T1000 (cell line): ENCODE measurements at places on chromosomes 2 and 18.

DNA sequence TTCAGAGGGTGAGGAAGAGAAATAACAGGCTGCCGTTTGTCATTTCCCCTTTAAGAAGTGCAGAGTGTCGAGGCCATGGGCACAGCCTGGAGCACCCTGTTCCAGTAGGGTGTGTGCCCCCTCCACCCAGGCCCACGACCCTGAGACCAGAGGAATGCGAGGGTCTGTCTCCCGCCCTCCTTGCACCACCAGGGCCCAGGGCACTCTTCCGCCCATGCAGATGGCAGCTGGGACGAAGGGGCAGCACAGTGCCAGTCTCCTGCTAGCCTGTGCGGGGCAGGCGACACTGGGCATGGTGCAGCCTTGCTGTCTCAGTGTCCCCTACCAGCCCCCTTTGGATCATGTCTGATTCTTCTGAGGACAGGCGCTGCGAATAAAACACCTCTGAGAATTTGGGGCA lies 15.8 kb upstream of the PDIA6 start:
- DNase-seq, result no peak

DNA sequence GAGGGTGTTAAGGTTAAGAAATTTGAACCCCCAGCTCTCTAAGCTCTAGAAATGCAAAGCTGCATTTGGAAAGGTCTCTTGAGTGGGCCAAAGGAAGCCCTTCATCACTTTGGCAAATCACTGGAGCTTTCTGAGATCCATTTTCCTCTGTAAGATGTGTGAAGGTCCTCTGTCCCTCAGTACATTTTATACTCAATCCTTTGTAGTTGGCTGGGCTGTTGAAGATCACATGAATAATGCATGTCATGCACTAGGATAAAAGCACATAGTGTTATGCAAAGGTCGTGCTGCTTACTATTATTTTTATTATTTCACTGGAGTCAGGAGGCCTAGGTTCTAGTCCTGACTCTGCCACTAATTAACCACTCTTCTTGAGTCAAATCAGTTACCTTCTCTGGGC lies 124.9 kb downstream of the FSHR start:
- no peak for DNase-seq

DNA sequence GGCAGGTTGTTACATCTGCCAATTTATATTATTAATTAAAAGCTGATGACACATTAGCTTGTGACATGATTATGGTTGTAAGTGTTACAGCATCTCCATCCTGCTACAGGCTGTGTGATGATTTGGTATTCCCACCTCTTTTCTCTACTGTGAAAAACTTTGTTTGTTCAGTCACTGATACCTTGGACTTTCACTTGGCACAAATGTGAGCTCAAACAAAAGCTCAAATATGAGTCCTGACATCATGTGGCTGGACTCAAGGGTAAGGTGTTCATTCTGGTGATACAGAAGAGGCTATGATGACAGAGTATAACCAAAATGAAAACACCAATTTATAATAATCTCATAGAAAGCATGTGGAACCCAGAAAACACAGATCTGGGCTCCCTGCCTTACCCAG lies 11.4 kb upstream of the IL36A start:
- no peak for DNase-seq

GRCh38 chr2:97761192-97761591 lies 47.8 kb downstream of the ZAP70 start:
- DNase-seq, result no peak

GRCh38 chr2:59177748-59178147 lies 936.6 kb upstream of the FANCL start:
- DNase-seq, result no peak

DNA sequence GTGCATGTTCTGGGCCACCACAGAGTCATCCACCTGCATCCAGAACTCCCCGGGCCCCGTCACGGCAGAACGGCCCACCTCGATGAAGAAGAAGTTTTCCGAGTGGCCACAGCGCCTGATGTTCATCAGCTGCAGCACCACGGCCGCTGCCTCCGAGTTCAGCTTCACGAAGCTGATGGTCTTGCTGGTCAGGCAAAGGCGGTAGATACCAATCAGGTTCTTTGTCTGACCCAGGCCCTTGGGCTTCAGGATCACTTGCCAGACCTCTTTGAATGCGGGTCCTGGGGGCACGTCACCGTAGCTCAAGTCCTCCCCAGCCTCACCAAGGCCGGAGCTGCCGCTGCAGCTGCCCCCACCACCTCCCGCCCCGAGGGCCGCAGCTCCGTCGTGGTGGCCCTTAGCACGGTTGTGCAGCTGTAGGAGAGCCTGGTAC lies 1.6 kb downstream of the IRS1 start:
- DNase-seq, result peak; percentile 52

GRCh38 chr18:57648414-57648813 lies 26.8 kb upstream of the NARS1 start:
- no peak for DNase-seq

DNA sequence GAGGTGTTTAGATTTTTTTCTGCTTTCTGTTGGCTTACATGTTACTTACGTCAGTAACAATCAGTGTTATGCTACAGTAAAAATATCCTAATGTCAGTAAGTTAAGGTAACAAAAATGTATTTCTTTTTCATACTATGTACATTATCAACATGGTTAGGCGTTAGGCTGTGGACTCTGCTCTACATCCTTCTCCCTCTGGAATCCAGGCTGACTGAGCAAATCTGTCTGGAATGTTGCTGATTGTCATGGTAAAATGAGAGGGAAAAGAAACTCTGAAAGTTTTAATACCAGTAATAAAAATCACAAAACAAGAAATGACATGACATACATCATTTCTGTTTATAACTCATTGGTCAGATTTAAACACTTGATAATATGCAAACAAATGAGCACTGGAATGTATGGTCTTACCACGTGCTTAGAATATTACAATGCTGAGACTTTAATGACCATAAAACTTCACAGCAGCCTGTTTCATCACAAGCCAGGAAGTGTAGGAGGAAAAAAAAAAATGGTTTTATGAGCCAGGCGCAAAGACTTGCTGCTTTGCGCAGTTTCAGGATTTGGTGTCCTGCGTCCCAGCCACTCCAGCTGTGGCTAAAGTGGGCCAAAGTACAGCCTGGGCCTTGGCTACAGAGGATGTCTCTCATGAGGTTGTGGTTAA lies 252.4 kb downstream of the FSIP2 start:
- DNase-seq, result no peak

DNA sequence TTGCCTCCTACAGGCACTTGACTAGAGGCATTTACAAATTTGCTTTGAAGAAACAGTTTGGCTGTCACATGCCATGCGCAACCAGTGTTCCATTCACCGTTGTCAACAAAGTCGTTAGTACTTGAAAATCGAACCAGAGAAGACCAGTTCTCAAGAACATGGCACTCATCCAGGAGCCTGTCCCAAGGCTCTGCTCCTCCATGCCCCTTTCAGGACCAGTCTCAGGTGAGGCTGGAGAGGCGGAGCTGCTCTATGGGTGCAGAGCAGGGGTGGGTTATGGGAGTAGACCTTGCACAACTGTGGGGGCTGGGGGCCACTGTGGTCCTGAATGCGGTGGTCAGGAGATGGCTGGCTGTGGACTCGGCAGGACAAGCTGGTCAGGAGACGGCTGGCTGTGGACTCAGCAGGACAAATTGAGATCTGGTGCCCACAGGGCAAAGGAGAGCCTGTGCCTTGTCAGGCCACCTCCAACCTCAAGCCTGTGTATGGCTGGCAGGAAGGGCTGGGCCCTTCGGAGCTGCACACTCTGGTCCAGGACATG lies 12.3 kb upstream of the ATP9B start:
- DNase-seq, result no peak

- no peak for DNase-seq
Observed at GRCh38 chr2:212998626-212999359, 152.6 kb downstream of the IKZF2 start.

DNA sequence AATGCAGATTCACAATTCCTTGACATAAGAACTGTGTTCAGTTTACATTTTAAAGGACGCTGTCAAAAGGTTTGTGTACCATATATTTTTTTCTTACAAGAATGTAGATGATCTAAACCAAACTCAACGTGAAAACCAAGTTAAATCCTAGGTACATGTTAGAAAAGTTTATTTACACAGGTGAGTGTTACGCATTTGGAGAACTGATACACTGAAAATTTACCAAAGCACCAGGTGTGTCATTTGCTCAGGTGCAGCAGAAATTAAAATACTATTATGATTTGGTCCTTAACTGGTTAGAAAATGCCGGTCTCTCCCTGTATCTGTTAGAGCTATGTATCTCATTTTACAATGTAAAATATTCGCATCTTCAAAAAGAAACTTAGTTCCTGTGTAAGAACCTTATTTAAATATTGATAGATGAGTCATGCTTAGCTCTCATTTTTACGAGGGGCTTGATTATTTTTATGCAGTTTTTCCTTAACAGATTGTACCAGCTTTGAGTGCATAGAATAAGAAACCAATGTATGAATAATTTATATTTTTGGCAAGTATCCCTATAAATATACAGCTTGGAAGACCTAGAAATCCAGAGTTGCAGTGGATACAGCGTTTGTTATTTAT lies 25.1 kb downstream of the MFF start:
- DNase-seq, result no peak

DNA sequence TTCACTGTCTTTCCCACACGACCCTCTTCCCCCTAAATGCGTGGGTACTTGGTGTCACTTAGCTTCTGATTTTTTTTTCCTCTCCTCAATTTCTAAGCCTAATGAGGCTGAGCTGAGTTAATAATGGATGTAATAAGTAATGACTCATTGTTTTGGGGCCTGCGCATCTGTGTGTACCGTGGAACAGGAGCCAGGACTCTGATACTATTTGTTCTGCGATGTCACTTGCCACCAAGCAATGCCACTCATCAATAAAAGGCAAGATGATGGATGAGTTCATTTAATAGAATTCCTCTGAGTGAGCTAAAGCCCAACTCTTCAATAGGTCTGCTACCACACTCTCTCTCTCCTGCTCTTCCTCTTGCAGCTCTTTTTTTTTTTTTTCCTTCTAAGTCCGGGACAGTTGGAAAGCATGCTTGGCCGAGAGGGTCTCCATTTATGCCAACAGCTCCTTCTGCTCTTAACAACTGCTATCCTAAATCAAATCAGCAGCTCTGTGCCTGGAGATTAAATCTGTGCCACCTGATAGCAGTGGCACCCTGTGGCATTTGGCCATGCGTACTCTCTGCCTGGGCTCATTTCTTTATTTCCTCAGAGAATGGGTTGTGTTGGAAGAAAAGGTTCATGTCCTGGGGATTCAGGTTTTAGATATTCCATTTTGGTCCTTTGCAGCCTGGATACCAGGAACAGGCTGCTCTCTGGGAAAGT lies 1284.2 kb upstream of the PIK3C3 start:
- no peak for DNase-seq

DNA sequence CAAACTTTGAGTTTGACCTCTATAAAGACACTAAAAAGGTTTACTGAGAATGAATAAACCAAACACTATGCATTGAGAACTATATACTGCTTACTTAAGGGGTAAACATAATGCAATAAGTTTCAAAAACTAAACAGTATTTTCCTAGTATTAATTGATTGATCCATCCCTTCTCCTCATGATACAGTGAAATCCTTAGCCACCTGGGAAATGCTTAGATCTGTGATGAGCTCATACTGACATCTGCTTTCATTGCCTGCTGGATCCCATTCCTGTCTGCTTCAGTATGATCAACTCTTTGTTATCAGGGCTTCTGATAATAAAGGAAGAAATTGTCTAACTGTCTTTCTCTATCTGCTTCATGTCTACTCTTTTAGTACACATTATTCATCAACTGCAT lies 74.9 kb upstream of the UBE2E3 start:
- DNase-seq, result no peak

DNA sequence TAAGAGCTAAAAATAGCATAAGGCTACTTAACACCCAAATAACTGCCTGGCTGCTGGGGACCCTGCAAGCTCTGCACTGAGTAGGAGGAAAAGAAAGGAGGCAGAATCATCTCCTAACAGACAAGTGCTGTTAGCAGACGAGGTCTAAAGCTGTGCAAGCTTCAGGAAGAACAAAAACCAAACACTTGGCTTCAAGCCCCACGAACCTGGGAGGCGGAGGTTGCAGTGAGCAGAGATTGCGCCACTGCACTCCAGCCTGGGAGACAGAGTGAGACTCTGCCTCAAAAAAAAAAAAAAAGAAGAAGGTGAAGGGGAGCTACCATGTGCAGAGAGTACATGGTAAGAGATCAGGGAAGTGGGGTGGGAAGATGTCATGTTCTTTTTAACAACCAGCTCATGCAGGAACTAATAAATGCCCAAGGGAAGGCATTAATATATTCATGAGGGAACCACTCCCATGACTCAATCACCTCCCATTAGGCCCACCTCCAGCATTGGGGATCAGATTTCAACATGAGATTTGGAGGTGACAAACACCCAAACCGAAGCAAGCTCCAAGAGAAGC lies 28.8 kb upstream of the INO80C start:
- no peak for DNase-seq

DNA sequence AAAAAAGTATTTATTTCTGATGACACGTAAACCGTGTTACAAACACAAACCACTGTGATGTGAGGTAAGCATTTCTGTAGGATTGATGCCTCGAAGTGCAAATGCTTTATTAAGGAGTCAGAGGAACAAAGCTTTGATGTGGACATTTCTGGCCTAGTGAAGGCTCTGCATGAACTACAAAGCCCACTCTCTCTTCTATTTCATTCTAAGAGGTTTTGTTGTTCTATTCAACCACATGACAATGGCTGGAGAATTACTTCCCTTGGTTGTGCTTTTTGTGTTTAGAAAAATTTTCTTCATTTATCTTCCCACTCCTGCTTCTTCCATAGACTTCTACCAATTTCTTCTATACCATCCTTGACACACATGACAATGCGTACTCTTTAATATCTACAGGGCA lies 125.7 kb upstream of the CCDC195 start:
- no peak for DNase-seq

GRCh38 chr2:67684991-67685390 lies 287.9 kb downstream of the ETAA1 start:
- no peak for DNase-seq

- no peak for DNase-seq
Observed at GRCh38 chr2:119491776-119492525, 32.3 kb downstream of the SCTR start.

- DNase-seq, result no peak
Observed at GRCh38 chr18:26993568-26993967, 128.1 kb upstream of the AQP4 start.

- no peak for DNase-seq
Observed at GRCh38 chr2:197498937-197499593, 575 bp downstream of the HSPD1 start.

DNA sequence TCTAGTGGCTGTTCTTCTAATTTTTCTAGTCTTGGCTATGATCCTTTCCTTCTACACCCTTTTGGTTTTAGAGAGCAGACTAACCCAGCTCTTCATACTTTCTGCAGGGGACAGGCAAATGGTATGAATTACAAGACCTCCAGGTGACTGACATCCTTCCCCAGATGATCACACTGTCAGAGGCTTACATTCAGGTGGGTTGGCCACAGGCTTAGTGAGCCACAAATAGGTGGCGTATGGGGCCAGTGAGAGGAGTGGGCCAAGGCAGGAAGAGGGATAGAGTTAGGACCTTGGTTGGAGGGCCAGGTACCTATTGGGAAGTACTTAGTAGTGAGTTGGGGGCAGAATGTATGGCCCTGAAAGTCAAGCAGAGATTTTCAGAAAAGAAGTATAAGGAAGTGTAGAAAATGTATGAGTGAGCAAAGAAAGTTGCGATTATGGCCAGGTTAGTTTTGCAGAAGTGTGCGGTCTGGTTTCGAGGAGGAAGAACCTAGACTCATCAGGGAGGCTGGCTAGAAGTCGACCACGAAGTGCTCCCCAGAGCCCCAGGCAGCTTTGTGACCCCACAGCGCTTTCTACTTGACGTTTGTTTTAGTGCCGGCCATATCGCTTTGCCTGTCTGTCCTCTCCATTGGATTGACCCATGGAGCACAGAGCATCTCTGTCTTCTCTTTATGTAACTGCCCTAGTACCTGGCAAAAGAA lies 20.0 kb downstream of the SFTPB start:
- DNase-seq, result no peak

GRCh38 chr2:62968168-62968567 lies 82.5 kb upstream of the OTX1 start:
- no peak for DNase-seq
